ENCODE measurements at places on chromosomes 1 and 21. TPM values are rescaled to one million over a fixed set of nuclear protein-coding genes. Genes with fewer than 3 reads are reported as not detected.
A peak's percentile ranks its signal among the peaks of the same experiment; 100 is the strongest.

- no peaks in the 10 kb centered on the region for H3K4me1 ChIP-seq
- H3K27me3 ChIP-seq: no peaks in the 10 kb centered on the region
- DNase-seq: no peak
- no peaks in the 10 kb centered on the region for H3K36me3 ChIP-seq
- no peak overlapping the region for H3K27ac ChIP-seq
Measured at GRCh38 chr1:69413129-69413528, 154.6 kb upstream of the LRRC7 start.

DNA sequence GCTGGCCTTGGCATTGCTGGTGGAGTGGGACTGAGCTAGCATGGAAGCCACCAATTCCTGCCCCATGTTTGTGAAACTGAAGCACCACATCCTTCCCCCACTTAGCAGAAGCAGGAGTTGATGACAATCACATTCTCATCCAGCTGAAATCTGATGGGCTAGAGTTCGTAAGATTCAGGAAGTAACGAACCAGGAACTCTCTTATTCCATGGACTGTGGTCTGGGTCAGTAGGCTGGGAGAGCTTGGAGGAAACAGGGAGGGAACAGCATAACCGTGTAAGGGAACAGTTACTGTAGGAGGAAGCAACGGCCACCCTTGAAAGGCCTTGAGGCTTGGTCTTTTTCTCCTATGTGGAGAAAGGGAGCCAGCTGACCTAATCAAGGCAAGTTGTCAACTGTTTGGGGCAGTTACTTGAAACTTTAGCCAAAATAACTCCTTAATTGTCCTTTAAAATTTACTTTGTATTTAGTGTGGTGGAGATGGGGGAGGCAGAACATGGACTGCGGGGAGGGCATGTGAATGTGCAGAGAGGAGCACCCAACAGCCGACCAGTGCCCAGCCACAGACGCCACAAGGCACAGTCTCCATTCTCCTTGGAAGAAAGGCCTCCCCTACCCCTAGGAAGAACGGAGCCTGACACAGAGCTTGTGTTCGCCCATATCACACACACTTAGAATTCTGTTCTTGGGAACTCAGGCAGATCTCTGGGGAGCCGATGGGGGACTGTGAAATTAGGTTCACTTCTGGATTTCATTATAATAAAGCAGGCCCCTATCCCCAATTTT lies 2.0 kb upstream of the COQ8A start:
- peaks cover 5% of the 10 kb centered on the region for H3K36me3 ChIP-seq
- H3K4me3 ChIP-seq: peak overlapping the region; percentile 82
- no peak for DNase-seq
- H3K27me3 ChIP-seq: no peaks in the 10 kb centered on the region

DNA sequence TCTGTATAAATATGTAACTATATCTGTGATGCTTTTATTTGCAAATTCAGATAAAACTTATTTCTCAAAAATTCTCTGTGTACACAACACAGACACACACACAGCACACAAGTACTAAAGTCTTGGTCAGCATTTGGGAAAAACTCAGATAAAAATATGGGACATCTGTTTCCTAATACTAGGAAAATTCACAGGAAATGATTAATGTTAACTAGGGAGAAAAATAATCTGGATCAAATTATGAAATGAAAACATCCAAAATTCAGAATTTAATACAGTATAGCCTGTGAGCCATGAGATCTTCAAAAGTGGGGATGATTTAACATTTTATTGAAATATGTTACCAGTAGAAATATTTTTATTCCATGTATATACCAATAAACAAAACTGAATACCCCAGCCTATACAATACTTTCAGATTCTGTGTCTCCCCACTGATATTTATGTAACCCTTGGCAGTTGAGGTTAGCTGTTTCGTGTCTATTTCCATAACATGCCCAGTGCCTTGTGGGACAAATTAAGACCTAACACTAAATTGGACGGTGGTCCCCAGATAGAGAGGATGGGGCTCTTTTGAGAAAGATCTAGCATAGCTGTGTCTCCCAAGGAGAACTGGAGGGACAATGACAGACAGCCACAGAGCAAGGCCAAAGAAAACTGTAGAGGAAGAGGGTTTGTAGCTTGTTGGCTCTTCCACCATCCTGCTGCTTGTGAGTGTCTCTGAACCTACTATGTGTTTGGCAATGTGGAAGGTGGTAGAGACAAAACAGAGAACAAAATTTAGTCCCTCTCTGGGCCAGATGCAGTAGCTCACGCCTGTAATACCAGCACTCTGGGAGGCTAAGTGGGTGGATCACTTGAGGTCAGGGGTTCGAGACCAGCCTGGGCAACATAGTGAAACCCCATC lies 47.2 kb downstream of the GNG12 start:
- no peak overlapping the region for H3K4me3 ChIP-seq
- no peaks in the 10 kb centered on the region for H3K36me3 ChIP-seq
- H3K27ac ChIP-seq: no peak overlapping the region

ZNF496 gene
- 10.6 TPM for total RNA-seq

GJA4 gene
- total RNA-seq: not detected

All from activated CD4-positive, alpha-beta memory T cell treated with anti-CD3 and anti-CD28 coated beads for 36 hours (primary cell).